ENCODE measurements at places on chromosomes 13 and 19. TPM values are rescaled to one million over a fixed set of nuclear protein-coding genes. Genes with fewer than 3 reads are reported as not detected.
A peak's percentile ranks its signal among the peaks of the same experiment; 100 is the strongest.

DNA sequence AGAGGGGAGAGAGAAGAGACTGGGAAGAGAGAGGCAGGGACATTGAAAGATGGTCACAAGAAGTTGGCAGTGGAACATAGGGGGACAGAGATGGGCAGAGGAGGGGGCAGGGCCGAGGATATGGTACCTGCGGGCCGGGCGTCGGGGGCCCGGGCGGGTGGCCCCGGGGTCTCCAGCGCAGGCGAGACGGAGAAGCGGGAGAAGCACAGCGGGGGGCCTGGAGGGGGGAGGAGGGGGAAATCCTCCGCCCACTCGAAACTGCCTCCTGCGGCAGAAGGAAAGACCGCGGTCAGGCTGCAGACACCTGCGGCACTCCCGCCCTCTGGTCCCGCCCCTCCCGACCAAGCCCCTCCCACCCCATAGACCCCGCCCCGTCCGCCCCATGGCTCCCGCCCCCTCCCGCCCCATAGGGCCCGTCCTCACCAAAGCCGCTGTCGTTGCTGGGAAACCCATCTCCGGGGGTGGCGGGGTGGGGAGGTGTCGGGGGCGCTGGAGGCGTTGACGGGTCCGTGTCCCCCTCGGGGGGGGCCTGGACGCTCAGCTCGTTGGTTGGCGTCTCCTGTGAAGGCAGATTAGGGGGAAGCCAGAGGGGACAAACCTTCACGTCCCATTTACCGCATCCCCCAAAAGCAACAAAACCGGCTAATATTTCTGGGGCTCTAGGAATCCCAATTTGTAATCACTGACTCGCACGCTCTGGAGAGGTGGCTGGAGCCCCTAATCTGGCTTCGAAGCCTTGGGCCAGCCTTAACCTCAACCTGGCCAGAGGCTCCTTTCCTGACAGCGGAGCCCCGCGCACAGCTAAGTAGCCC, 20.4 kb downstream of the LMTK3 start:
- peak; percentile 64 for DNase-seq

DNA sequence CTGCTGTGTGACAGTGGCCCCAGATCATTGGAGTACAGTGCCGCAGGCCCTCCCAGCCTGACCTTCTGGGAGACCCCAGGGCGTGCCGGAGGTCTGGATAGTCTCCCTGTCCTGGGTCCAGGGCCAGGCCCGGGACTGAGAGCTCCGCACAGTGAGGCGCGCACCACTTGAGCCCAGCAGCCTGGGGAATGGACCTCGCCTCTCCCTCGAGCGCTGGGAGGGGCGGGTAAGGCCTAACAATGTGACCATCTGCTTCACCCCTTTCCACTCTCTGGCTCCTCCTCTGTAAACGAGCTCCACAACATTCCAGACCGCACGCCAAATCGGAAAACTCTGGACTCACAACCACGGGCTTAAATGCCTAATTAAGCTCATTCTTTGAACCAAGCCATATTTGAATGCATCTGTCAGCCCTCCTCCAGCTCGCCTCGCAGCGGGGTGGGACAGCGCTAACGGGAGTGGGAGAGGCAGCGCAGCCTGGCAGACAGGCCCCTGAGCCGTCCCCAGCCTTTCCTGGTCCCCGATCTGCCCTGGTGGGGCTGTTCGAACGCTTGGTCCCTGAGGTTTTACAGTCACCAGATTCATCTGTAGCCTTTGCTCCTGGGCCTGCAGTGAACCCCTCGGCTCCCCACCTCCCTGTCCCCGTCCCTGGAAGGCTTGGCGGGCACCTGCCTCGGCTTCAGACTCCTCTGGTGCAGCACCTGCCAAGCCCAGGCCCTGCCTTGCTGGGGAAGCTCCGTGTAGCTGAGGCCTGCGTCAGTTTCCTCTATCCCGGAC, 120.7 kb upstream of the VSTM2B start:
- no peak for DNase-seq

- no peak for DNase-seq
These were observed 209.7 kb downstream of the SPRY2 start for GRCh38 chr13:80131204-80131603.

- DNase-seq, result peak; percentile 35
These were observed 36.7 kb upstream of the C13orf46 start for GRCh38 chr13:114010401-114011101.

DNA sequence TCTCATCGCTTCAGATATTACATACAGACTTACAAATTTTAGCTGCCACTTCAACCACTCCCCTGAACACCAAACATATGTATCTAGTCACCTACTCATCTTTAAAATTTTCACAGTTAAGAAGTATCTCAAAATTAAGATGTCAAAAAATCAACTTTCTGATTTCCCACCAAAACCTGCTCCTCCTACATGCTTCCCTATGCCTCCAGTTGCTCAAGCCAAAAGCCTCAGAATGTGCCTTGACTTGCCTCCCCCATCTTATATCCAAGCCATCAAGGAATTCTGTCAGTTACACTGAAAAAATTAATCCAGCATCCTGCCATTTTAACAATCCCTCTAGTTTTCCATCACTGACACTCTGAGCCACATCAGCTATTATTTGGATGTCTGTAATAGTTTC, 85.0 kb downstream of the SPRY2 start:
- no peak for DNase-seq

- no peak for DNase-seq
These were observed 11.3 kb downstream of the DDX39A start for GRCh38 chr19:14407605-14408484.

GRCh38 chr13:30409886-30410704, 12.2 kb upstream of the UBE2L5 start:
- no peak for DNase-seq

DNA sequence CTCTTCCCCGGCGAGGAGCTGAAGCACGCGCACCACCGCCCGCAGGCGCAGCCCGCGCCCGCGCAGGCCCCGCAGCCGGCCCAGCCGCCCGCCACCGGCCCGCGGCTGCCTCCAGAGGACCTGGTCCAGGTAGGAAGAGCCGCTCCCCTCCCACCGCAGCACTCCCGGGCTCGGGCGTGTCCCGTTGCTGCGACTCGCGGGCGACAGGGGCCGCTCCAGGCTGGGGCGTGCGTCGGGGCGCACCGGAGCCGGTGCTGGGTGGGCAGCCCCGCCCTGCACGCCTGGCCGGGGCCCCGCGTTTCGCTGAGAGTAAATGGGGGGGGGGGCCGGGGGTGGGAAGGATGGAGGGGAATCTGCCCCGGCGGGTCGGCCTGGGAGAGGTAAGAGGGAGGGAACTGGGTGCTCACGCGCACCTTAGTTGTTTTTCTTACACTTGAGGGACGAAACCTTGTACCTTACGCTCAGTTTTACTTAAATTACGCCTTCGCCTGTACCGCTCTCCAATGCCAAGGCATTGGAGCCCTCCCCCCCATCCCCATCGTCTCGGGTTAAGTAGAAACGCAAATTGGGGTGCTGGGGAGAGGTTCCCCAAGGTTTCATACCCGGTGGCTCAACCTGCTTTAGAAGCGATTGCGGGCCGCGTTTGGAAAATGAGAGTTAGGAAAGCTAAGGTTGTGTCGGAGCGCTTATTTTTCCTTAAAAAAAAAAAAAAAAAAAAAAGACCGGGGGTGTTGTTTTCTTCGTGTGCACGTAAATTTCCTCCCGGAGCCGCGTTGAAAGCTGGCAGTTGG, 850 bp downstream of the KLF5 start:
- peak; percentile 78 for DNase-seq

DNA sequence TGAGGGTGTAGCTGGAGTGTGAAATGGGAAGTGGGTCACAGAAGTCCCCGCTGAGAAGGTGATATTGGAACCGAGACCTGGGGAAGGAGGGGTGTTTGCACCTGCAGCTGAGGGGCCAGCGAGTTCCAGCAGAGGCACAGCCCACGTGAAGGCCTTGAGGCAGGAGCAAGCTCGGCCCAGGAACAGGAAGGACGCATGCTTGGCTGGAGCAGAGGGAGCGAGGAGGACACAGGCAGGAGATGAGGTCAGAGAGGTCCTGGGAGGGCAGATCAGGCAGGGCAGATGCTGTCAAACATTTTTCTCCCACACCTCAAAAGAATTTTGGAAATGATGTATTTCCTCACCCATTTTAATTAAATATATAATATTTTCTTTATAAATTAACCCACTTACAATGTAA, 9.3 kb downstream of the ZNF415 start:
- no peak for DNase-seq

DNA sequence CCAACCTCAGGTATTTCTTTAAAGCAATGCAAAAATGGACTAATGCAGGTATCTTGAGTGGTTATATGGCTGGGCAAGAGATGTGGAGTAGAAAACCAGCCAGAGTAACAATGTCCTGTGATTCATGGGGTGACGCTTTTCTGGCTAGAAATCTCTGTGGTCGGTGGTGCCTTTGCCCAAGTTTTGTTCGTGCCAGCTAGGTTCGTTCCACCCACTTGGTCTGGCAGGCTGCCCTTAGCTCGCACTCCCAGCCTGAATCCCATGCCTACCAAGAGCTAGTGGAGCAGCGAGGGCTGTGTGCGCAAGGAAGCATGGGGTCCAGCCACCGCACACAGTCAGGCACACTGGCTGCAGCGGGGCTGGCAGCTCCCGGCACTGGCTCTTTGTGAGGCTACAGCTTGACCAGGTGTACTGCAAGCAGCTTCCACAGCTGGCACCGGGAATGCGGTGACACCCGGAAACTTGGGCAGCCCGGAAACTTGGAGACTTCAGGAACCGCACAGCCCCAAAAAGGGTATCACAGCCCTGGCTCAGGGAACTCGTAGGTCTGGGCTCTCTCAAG, 349.6 kb upstream of the PCDH20 start:
- DNase-seq, result no peak

GRCh38 chr19:41443813-41444455, 978 bp downstream of the ERICH4 start:
- DNase-seq, result peak; percentile 21

DNA sequence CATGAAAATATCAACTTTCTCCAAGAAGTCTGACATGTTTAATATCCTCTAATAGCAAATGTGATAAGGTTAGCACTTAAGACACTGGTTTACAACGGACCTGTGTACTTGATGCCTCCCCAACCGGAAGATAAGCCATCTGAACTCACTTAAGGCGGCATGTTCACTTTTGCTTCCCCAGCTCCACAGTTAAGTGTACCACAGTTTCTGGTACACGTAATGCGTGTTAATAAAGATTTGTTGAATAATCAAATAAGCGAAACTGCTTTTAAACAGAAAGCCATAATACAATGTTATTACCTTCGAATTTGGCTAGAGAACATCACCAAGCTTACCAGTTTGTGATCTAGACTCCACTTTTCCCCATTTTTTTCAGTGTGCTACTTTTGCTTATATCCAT, 1.4 kb upstream of the PAN3 start:
- no peak for DNase-seq

DNA sequence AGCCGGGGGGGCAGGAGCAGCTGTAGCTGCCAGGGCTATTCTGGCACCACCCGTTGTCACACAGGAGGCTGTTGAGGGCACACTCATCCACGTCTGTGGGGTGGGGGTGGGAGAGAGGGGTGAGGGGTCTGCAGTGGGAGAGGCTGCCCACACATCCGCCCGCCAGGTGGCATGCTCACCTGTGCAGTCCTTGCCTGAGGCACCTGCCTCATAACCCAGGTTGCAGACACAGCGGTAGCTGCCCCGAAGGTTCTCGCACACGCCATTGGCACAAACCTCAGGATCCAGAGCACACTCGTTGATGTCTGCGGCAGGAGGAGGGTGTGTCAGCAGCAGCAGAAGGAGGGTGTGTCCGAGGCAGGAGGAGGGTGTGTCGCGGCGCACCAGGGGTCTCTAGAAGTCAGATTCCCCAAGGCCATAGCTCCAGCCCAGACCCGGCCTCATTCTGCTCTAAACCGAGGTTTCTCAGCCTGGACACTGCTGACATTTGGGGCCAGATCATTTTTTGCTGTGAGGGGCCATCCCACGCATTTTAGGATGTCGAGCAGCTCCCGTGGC, 20.3 kb downstream of the FBN3 start:
- no peak for DNase-seq

DNA sequence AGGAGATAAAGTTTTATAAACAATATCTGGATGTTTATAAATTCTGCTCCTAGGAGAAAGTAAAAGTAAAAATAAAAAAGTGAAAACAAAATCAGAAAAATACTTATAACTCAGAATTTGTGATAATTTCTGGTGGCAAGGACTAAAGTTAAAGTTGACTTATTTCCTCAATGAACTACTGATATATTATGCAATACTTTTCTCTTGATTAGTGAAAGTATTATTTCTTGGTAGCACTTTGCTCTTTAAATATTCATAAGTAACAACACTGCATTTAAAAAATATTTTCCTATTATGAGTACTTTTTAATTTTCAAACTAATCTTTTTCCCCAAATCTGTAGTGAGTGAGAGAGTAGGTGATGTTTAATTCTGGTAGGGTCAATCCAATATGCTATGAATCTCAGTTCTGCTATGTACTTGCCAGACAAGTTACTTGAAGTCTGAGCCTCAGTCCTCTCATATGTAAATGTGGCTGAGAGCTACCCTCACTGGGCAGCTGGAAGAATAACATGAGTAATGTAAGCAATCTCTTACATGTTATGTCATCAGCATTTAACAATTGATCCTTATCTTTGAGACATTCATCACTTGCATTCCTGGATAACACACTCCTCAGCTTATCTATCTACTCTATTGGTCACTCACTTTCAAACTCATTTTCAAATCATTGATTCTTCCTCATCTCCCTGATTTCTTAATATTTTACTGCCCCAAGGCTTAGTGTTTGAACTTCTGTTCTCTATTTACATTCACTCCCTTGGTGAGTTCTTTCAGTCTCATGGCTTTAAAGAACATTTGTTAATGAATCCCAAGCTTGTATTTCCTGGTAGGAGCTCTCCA, 239.0 kb downstream of the RGCC start:
- DNase-seq, result no peak

DNA sequence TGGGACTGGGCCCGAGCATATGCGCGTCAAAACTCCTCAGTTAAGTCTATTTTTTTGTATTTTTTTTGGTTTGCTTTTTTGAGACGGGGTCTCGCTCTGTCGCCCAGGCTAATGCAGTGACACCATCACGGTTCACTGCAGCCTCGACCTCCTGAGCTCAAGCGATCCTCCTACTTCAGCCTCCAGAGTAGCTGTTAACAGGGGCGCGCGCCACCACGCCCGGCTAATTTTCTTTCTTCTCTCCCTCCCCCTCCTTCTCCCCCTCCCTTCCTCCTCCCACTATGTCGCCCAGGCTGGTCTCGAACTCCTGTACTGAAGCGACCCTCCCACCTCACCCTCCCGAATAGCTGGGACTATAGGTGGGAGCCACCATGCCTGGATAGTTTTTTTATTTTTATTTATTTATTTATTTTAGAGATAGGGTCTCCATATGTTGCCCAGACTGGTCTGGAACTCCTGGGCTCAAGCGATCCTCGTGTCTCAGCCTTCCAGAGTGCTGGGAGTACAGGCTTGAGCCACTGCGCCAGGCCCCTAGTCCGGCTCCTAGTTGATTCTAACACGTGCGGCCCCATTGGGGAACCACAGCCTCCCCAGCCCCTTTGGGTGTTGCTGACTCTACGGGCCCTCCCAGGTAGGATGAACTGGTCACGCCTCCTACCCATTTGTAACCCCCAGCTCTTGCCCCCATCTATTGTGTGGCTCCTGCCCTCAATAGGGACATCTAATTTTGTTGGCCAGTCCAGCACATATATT, 806 bp upstream of the ZNF837 start:
- no peak for DNase-seq

The APLP1 gene
- total RNA-seq, result 1.4 TPM

The EML2 gene
- total RNA-seq, result 94.2 TPM

The NKPD1 gene
- total RNA-seq, result 0.47 TPM

The CEACAM19 gene
- 0.40 TPM for total RNA-seq

The MEDAG gene
- total RNA-seq, result not detected

The OR7D2 gene
- total RNA-seq, result not detected
